ENCODE measurements at places on chromosomes 13 and 19.

- peaks cover 23% of the 10 kb centered on the region for H3K4me1 ChIP-seq
- no peak overlapping the region for H3K4me3 ChIP-seq
- H3K36me3 ChIP-seq = no peaks in the 10 kb centered on the region
- H3K27ac ChIP-seq = no peak overlapping the region
Measured at GRCh38 chr13:79912403-79912802, 428.5 kb downstream of the SPRY2 start.

DNA sequence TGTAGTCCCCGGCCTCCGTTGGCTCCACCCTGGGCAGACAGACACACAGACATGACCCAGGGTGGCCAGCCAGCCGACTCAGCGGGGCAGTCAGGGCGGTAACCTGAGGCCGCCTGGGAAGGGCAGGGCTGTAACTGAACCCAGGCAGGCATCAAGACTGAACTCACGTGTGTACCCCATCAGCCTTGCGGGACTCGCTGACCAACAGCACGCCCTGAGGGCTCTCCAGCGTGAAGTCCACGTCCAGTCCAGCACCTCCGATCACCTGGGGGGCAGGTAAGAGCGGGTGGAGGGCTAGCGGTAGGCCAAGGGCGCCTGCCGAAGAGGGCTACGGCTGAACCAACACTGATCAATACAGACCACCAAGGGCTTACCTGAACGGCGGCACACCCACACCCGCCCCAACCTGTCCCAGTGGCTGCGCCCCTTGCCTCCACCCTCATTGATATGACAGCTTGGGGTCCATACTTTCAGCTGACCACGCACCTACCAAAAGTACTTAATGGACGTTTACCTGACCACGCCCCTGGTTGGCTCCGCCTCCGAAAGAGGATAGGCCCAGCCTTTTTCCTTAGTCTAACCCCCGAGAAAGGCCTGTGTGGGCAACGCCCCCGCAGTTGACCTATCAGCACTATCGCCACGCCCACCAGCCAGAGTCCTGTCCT, 791 bp downstream of the TMED1 start:
- peak overlapping the region; percentile 99 for H3K27ac ChIP-seq
- H3K4me1 ChIP-seq = peaks cover 13% of the 10 kb centered on the region
- peak overlapping the region; percentile 98 for H3K4me3 ChIP-seq
- H3K36me3 ChIP-seq = peaks cover 10% of the 10 kb centered on the region
- no peak for DNase-seq
- no peaks in the 10 kb centered on the region for H3K27me3 ChIP-seq

GRCh38 chr19:2034729-2035589, 16.1 kb downstream of the MKNK2 start:
- no peak overlapping the region for H3K4me3 ChIP-seq
- DNase-seq = peak; percentile 72
- no peak overlapping the region for H3K27ac ChIP-seq

DNA sequence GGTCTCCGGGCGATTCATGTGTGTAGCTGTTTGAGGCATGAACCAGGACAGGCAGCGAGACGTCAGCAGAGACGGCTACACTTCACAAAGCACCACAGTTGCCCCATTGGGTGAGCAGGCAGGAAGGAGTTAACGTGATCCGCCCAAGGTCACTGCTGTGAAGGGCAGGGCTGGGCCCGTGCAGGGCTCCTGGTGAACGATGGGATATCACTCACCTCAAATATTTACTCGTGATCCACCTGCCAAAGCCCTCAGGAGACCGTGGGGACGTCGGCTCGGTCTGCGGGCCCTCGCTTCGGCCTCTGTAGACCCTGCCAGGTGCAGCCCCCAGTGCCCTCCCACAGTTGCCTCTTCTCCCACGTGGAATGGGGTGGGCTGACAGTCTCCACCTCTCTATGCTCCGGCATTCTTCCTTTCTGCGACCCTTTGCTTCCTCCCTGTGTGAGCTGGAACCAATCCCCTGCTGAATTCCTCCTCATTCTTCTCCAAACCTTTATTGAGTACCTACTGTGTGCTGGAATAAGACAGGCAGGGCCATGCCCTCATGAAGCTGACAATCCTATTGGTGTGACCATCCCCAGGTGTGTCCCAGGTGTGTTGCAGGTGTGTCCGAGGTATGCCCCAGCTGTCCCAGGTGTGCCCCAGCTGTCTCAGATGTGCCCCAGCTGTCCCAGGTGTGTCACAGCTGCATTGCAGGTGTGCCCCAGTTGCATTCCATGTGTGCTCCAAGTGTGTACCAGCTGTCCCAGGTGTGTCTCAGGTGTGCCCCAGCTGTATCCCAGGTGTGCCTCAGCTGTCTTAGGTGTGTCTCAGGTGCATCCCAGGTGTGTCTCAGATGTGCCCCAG, 2.0 kb upstream of the GRK1 start:
- H3K36me3 ChIP-seq = no peaks in the 10 kb centered on the region
- no peaks in the 10 kb centered on the region for H3K4me1 ChIP-seq
- H3K4me3 ChIP-seq = no peak overlapping the region
- peak; percentile 66 for DNase-seq
- peaks cover 2% of the 10 kb centered on the region for H3K27me3 ChIP-seq

DNA sequence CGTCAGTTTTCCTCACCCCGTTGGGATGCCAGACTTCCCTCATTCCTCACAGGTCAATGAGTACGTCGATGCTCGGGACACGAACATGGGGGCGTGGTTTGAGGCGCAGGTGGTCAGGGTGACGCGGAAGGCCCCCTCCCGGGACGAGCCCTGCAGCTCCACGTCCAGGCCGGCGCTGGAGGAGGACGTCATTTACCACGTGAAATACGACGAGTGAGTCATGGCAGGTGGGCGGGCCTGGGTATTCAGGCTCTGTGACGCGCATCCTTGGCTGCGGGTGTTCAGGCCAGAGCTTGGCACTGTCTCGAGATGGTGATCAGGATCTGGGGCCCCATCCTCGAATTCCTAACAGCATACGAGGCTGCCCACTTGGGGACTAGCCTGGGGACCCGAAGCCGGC, 21.4 kb downstream of the UHRF1 start:
- H3K4me1 ChIP-seq = no peaks in the 10 kb centered on the region
- no peak overlapping the region for H3K27ac ChIP-seq
- peaks cover 13% of the 10 kb centered on the region for H3K36me3 ChIP-seq
- no peaks in the 10 kb centered on the region for H3K27me3 ChIP-seq

GRCh38 chr13:49517461-49517860, 21.7 kb downstream of the PHF11 start:
- DNase-seq = no peak
- no peak overlapping the region for H3K4me3 ChIP-seq
- H3K27ac ChIP-seq = no peak overlapping the region

GRCh38 chr19:30596813-30597399, 224.7 kb downstream of the ZNF536 start:
- H3K36me3 ChIP-seq = no peaks in the 10 kb centered on the region
- H3K27me3 ChIP-seq = peaks cover 57% of the 10 kb centered on the region
- H3K4me1 ChIP-seq = peaks cover 23% of the 10 kb centered on the region
- H3K27ac ChIP-seq = no peak overlapping the region
- DNase-seq = no peak

- no peak for DNase-seq
- peaks cover 8% of the 10 kb centered on the region for H3K4me1 ChIP-seq
- H3K27ac ChIP-seq = peak overlapping the region; percentile 70
- no peaks in the 10 kb centered on the region for H3K27me3 ChIP-seq
Measured at GRCh38 chr19:867855-868457, 8.5 kb downstream of the CFD start.

DNA sequence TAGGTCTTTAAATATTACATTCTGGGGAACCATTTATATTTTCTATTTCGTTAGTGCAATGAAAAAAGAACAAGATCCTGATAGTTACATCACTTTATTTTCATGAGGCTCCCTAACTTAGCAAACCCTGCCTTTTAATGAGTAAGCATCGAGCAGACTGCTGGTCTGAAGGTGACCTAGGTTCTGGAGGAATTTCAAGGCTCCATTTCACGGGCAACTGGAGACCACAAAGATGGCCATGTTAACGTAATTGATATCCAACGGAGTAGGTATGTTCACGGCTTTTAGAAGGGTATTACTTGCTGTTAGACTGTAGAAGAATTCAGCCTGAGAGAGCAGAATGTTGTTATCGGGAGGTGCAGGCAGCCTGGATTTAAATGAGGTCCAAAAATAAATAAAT, 1597.6 kb downstream of the EFNB2 start:
- H3K4me3 ChIP-seq = no peak overlapping the region
- H3K27me3 ChIP-seq = no peaks in the 10 kb centered on the region
- no peak overlapping the region for H3K27ac ChIP-seq

Data from type B pancreatic cell (in vitro differentiated cells).